ENCODE measurements at places on chromosomes 16 and 17. TPM values are rescaled to one million over a fixed set of nuclear protein-coding genes. Genes with fewer than 3 reads are reported as not detected.

The CA7 gene
- not detected for total RNA-seq

The C16orf46 gene
- 1.4 TPM for total RNA-seq

The CIBAR2 gene
- total RNA-seq, result 14.7 TPM

The KRT33B gene
- not detected for total RNA-seq

DNA sequence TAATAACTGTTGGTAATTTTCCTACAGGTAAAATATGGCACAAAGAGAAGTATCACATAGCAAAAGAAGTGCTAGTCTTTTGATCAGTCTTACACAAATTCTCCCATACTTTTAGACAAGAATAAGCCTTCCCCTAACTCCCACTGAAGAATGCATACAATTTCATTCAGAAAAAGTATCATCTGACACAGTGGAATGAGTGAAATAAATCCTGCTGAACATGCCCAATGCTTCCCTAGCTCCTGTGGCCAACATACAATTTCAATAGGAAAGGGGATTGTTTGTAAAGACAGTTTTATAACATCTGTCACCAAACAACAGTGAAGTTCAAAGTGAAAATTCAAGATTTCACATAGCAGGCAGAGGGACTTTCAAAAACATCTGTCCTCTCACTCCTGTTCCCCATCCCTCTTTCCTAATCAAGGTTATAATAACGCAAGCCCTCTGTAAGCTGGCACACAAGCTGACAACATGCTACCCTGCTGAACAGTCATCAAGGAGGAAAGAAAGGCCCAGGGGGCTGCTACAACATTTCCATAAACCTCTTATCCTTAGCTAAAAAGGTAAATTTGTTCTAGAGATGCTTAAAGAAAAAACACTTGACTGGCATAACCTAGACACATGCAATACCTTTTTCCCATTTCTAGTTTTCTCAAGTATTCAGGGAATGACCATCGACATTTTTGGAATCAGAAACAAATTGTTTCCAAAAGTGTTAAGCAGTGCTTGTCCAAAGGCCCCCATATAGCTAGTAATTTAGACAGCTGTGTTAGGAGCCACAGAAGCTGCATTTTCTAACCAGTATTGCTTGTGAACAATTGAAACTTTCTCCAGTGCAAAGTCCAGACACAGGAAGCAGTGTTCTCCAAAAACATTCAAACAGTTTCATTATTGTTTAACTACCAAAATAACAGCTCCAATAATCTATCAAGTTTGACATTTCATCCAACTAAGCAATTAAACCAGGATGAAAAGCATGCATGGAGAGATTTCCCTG, 11.5 kb upstream of the RFFL start:
- no peak for DNase-seq
- no peaks in the 10 kb centered on the region for H3K36me3 ChIP-seq
- H3K4me1 ChIP-seq, result peaks cover 13% of the 10 kb centered on the region

DNA sequence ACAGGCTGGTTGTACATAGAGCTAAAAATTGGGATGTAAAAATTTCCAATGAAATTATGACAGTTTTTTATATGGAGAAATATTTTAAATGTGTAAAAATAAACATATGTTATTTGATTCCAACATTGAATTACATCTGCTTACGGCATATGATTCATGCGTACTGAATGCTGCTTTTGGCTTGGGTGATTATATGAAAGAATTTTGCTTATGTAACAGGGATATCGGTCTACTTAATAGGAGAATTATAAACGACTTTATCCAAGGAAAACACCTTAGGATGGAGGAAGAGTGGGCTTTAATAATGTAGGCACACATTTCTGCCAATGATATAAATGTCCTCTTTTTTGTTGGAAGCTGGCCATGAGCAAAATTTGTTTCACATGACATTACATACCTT, 197.3 kb upstream of the GOT2 start:
- no peak for DNase-seq
- H3K4me3 ChIP-seq, result no peak overlapping the region
- no peaks in the 10 kb centered on the region for H3K27me3 ChIP-seq
- no peak overlapping the region for H3K27ac ChIP-seq

DNA sequence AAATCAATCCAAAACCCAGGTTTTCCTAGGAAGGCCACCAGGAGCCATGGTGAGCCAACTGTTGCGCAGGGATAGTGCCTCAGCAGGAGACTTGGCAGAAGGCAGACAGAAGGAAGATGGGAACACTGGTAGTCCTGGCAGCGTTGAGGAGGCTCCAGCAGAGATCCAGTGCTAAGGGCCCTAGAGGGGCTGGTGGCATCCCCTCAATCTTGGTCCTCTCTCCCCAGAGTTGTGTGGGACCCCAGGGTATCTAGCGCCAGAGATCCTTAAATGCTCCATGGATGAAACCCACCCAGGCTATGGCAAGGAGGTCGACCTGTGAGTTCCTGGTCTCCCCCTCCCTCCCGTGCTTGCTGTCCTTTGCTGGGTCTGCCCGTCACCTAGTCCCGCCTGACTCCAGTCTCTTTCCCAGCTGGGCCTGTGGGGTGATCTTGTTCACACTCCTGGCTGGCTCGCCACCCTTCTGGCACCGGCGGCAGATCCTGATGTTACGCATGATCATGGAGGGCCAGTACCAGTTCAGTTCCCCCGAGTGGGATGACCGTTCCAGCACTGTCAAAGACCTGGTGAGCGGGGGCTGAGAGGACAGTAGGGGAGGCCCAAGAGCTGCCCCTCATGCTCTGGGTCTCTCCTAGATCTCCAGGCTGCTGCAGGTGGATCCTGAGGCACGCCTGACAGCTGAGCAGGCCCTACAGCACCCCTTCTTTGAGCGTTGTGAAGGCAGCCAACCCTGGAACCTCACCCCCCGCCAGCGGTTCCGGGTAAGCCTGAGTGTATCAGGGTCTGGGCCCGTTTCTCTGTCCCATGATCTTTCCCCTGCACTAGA, 5.7 kb downstream of the CFAP119 start:
- H3K27ac ChIP-seq, result no peak overlapping the region
- no peak overlapping the region for H3K4me3 ChIP-seq
- peaks cover 7% of the 10 kb centered on the region for H3K4me1 ChIP-seq
- H3K27me3 ChIP-seq, result no peaks in the 10 kb centered on the region

DNA sequence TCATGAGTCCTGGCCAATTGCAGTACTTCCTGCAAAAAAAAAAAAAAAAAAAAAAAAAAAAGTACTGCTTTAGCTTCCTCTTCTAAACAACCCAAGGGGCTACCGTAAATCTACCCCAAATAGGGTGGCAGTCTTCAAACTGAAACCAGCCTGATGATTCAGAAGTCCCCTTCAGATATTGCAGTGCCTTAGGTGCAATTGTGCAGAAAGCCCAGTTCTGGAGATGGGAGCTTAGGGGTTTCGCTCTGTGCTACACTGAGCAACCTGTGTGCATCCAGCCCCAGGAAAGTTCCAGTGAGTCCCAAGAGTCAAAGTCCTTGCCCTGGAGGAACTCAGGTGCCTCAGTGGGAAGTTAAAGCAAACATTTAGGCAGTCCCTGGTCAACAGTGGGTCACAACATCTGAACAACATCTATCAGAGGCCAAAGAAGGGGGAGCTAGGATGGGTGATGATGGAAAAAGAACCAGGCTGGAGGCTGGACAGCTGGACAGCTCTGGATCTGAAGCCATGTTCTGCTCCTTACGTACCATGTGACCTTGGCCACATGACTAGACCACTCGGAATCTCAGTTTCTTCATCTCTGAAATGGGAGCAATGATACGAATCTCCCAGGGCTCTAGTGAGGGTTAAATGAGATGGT, 6.7 kb upstream of the CIITA start:
- peak overlapping the region; percentile 74 for H3K27ac ChIP-seq
- no peaks in the 10 kb centered on the region for H3K27me3 ChIP-seq
- H3K36me3 ChIP-seq, result no peaks in the 10 kb centered on the region
- H3K4me3 ChIP-seq, result no peak overlapping the region
- no peak for DNase-seq
- peaks cover 50% of the 10 kb centered on the region for H3K4me1 ChIP-seq

Data from upper lobe of left lung (tissue), 6 donors.